ENCODE measurements at places on chromosomes 1 and 21. TPM values are rescaled to one million over a fixed set of nuclear protein-coding genes. Genes with fewer than 3 reads are reported as not detected.

MYOM3 gene
- total RNA-seq: 224 TPM

PIAS3 gene
- total RNA-seq: 33.3 TPM

GREM2 gene
- total RNA-seq: 0.55 TPM

FCN3 gene
- total RNA-seq: 15.4 TPM

FASLG gene
- total RNA-seq: not detected

NECTIN4 gene
- total RNA-seq: not detected

DNA sequence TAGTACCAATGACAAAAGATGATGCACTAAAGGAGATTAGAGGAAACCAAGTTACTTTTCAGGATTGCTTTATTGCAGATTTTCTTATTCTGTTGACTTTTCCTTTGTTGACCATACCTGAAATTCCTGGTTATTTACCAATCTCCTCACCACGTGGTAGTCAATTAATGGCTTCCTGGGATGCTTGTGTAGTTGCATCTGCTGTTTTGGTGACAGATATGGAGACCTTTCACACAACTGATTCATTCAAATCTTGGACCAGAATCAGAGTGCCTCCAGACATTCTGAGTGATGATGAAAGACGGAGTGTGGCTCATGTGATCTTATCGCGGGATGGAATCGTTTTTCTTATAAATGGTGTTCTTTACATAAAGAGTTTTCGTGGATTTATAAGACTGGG, 91.3 kb downstream of the CATSPERE start:
- no peaks in the 10 kb centered on the region for H3K27me3 ChIP-seq
- no peak overlapping the region for H3K4me3 ChIP-seq
- H3K4me1 ChIP-seq: no peaks in the 10 kb centered on the region
- H3K36me3 ChIP-seq: no peaks in the 10 kb centered on the region
- DNase-seq: no peak
- no peak overlapping the region for H3K27ac ChIP-seq

GRCh38 chr1:230427094-230427876, 1.2 kb upstream of the PGBD5 start:
- no peak overlapping the region for H3K27ac ChIP-seq
- H3K4me3 ChIP-seq: no peak overlapping the region
- peaks cover 4% of the 10 kb centered on the region for H3K27me3 ChIP-seq
- no peak for DNase-seq
- H3K4me1 ChIP-seq: no peaks in the 10 kb centered on the region

GRCh38 chr1:97660431-97661105, 260.3 kb downstream of the DPYD start:
- no peak overlapping the region for H3K4me3 ChIP-seq
- DNase-seq: no peak
- no peaks in the 10 kb centered on the region for H3K4me1 ChIP-seq
- no peaks in the 10 kb centered on the region for H3K27me3 ChIP-seq

GRCh38 chr1:43280692-43281091, 4.7 kb downstream of the C1orf210 start:
- no peaks in the 10 kb centered on the region for H3K36me3 ChIP-seq
- H3K27me3 ChIP-seq: no peaks in the 10 kb centered on the region
- H3K4me3 ChIP-seq: no peak overlapping the region

- H3K27ac ChIP-seq: no peak overlapping the region
- H3K36me3 ChIP-seq: no peaks in the 10 kb centered on the region
- no peaks in the 10 kb centered on the region for H3K27me3 ChIP-seq
- no peak overlapping the region for H3K4me3 ChIP-seq
- no peak for DNase-seq
These were observed 9.3 kb downstream of the RAVER2 start for GRCh38 chr1:64754173-64754572.

- no peaks in the 10 kb centered on the region for H3K4me1 ChIP-seq
- no peaks in the 10 kb centered on the region for H3K27me3 ChIP-seq
- no peak overlapping the region for H3K4me3 ChIP-seq
- no peaks in the 10 kb centered on the region for H3K36me3 ChIP-seq
These were observed 93.2 kb downstream of the CTH start for GRCh38 chr1:70504176-70504820.

Data from gastrocnemius medialis (tissue), 4 donors.